ENCODE measurements at places on chromosomes 5 and 9.

DNA sequence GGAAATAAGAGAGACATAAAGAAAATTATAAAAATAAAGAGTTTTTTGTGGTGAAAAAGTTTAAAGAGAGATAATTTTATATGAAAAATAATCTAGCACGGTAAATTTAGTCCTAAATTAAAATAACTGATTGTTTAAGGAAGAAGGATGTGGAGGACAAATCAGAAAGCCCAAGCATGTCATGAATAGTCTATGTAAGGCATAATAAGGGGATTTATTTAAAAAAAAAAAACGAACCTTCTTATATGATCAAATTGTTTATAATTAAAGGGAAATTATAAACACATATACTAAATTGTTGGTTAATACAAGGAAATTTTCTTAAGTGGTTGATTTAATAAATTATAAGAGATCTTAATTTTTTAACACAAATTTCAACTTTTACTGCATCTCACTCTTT lies 551.8 kb upstream of the TYRP1 start:
- DNase-seq = no peak

DNA sequence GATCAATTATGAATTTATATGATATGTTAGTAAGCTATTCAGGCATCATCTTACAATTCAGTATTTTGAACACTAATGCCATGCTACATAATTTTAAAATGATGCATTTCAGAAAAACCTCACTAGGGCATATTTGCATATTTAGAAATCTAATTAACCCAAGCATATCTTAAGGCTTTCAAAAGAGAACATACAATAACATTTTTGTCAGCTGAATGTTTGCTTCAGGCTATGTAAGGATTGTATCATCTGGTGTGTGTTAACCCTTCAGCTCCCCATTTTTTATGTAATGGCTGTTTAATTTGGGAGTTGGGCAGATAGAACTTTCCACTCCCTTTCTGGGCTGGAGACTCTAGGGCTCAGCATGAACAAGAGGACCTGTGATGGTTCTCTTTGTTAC lies 299.1 kb upstream of the EFNA5 start:
- no peak for DNase-seq

DNA sequence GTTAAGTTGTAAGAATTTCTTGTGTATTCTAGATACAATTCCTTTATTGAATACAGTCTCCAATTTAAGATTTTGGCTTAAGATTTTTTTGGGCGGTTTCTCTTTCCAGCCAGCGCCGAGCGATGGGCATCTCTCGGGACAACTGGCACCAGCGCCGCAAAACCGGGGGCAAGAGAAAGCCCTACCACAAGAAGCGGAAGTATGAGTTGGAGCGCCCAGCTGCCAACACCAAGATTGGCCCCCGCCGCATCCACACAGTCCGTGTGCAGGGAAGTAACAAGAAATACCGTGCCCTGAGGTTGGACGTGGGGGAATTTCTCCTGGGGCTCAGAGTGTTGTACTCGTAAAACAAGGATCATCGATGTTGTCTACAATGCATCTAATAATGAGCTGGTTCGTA lies 278.7 kb upstream of the TARS1 start:
- DNase-seq = no peak

- no peak for DNase-seq
Measured at GRCh38 chr9:89284076-89284475, 26.9 kb upstream of the CKS2 start.

DNA sequence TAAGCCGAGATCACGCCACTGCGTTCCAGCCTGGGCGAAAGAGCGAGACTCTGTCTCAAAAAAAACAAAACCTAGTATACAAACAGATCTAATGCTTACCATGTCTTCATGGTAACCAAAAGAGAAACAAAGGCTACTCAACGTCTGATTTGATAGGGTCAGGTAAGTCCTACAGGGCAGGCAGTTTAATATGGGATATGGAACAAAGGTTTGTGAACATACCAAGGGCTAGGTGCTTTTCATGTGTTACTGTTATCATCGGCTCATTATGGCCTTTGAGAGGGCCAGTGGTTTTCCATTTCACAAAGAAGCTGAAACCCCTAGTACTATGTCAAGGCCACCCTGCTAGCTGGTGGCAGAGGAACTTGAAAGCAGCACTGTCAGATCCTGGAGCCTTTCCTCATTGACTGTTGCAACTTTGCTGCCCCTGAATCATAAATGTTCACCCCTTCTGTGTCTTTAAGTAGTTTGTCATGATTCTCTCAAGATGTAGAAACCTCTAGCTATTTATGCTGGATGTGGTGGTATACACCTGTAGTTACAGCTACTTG lies 5.1 kb downstream of the IQGAP2 start:
- no peak for DNase-seq

DNA sequence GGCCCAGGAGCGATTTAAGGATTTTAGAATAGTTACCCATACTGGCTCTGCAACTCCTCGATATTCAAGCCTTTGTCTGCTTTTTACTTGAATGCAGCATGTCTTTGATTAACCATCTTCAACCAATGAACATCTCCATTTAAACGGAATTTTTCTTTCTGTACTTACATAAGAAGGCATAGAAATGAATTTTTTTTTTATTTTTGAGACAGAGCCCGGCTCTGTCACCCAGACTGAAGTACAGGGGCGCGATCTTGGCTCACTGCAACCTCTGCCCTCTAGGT lies 825 bp upstream of the RIOK2 start:
- no peak for DNase-seq

DNA sequence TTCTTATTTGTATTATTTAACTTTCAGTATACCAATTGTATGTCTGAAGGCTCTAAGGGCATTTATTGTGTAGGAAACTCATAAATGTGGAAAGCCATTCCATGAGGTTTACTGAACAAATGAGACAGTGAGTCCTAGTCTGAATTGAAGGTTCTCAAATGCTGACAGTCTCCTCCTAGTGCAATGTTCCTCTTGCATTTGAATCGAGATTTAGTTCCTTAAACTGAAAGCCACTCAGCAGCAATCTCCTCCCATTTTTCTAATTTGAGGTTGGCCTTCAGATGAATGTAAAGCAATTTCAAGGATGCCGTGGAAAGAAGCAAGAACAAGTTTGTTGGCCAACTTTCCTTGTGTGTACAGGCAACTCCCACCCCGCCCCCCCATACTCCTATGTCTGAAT lies 493.2 kb upstream of the KLF4 start:
- DNase-seq = no peak

DNA sequence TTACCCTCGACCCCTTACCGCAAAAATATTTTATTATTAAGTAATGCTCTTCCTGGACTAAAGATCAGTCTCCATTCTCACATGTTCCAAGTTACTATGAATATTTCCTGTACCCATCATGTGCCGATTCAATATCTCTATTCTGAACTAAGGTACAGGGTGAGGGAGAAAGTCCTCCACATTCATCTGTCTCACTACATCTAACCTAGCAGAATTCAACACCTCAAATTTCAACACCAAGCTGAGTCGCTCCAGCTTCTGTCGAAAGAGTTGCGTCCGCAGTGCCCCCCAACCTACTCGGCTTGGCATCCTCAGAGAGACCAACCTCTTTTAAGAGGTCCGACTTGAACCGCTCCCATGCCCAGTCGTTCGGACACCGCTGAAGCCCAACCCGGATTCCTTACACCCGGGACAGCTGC lies 1.0 kb downstream of the CERT1 start:
- peak; percentile 43 for DNase-seq

- no peak for DNase-seq
Measured at GRCh38 chr5:172929371-172929838, 29.8 kb upstream of the RPL26L1 start.

DNA sequence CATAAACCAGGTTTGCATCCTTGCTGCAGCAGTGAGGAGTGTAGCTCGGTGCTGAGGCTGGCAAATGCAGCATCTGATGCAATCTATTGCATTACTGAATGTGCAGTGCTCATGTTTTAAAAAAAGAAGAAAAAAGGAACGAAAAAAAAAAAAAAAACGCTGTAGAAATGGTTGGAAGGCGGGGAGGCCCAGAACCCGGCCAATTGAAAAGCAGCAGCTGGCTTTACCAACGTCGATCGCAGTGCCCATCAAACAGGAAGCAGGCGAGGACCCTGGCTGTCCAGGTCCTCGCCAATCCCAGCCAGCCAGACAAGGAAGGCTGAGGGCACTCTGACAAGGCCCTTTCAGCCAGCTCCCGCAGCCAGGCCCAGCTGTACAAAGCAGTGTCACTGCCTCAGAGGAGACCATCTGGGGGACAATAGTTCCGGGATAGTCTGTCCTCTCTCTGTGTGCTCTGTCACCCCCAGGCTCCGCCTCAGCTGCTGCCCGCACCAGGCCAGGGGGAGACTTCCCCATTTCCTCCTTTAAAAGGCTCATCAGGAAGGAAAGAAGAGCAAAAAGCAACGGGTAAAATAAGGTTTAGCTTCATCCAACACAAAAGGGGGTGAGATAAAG lies 21.8 kb upstream of the CPEB4 start:
- no peak for DNase-seq

GRCh38 chr5:120297616-120298015 lies 166.5 kb upstream of the PRR16 start:
- no peak for DNase-seq

DNA sequence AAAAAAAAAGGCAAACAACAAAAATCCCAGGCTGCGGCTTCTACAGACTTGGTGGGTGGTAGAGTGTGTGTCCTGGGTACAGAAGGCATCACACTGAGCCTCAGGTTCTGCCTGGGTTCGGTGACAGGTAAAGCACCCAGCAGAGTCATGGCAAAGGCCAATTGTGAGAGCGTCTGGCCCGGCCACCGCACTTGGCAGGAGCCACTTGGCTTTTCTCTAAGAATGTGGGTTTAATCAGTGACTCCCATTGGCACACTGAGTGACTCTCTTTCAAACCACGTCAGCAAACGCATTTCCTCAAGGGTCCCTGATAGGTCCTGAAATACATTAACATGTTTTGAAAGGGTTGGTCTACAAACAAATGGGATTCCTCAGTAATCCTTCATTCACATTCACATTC lies 17.0 kb downstream of the COL23A1 start:
- no peak for DNase-seq

DNA sequence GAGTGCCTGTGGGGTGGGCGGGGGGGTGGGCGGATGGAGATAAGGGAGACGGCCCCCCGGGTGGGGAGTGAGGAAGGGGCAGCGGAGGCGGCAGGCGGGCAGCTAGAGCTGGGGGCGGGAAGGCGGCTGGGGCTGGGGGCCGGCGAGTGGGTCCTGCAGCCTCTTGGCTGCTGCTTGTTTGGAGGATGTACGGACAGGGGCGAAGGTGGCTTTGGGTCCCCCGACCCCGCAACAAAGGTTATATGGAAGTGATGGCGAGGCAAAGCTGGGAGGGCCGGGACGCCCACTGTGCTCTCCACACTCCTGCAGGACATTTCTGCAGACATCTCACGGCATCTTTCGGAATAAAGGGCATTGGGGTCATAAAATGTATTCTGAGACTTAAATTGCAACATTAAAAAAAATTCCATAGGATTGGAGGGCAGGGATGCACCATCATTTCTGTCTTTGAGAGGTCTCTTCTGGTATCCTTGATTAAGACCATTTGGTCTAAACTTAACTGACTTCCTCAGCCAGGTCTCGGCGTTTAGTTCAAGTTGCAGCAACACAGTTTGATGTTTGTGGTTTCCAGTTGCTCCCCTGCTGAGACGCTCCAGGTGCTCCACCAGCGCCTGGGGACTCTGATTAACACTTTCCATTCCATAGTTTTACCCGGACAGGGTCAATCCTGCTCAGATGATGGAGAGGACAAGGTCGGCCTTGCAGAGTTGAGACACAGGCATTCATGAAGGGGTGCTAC lies 101.6 kb upstream of the SSBP2 start:
- peak; percentile 48 for DNase-seq

DNA sequence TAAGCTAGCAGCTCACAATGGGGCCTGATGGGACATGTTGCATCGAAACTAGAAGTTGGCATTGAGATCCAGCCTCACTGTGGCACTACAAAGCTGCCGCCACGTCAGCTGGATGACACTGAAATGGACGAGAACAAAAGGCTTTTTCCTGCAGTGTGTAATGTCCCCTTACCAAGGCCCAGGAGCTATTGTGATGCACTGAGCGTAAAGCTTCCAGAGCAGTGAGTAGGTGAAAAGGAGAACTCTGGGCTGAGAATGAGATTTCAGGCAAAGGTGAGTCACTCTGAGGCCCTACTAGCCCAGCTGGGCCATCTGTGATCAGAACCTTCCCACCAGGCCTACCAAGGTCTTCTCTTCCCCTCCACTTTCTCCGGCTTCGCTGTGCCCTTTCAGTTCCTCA lies 528.1 kb upstream of the KLF4 start:
- no peak for DNase-seq

- no peak for DNase-seq
Measured at GRCh38 chr5:116370886-116371285, 203.7 kb downstream of the SEMA6A start.

DNA sequence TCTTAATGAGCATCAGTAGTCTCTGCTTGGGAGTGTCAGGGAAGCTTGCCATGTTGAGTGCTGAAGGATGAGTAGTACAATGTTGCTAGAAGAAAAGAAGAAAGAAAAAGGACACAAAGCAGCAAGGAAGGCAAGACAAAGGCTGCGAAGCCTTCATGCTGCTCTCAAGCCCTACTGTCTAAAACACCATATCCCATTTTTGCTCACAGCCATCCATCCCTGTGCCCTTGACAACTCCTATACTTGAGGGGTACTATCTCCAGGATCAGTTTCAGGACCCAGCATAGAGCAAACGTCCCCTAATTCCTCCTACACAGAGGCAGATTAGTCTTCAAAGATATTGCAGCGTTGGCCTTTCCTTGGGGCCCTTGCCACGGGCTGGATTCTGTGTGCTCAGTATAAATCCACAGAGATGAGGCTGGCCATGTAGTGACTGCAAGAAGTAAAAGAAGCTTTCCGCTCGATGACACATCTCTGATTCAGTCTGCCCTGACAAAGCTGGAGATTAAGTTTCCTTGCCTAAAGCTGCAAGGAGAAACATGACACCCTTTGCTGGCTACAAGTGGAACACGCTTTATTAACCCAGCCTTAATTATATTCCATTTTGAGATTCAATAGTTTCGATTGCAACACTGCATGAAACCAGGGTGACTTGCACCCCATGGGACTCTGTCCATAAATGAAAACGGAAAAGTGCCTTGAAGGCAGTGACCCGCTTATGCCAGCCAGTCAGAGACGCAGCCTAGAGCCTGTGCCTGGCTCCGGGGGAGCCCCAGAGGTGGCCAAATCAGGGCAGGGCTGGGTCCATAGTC lies 304.6 kb downstream of the ACTL7B start:
- no peak for DNase-seq

GRCh38 chr9:114155995-114156656 lies 789 bp downstream of the COL27A1 start:
- peak; percentile 68 for DNase-seq

DNA sequence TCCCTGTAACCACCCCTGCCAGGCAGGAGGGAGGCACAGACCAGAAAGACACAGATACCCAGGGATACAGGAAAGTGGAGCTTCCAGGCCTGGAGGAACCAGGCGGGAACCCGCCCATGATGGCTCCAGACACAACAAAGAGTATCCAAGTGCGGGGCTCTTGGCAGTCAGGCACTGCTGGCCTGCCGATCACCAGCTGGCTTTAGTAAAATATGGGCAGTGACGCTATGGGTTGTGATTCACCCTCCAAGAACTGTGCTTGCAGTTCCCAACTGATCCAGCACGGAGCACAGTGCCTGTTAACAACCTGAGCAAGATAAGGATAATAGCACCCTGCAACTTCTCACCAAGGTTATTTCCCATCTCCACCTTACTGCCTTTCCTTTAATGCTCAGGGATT lies 463.3 kb downstream of the IRX1 start:
- DNase-seq = no peak

- no peak for DNase-seq
Measured at GRCh38 chr5:115424446-115424845, 120.1 kb downstream of the FEM1C start.

GRCh38 chr5:173205916-173206315 lies 29.1 kb downstream of the NKX2-5 start:
- DNase-seq = no peak

- DNase-seq = no peak
Measured at GRCh38 chr9:78358329-78359051, 61.6 kb downstream of the PSAT1 start.

- no peak for DNase-seq
Measured at GRCh38 chr5:138438003-138438723, 694 bp upstream of the REEP2 start.

Measured in muscle of arm (tissue), 14 donors.